ENCODE measurements at places on chromosomes 7 and 10.

GRCh38 chr10:107163076-107163855 lies 1.2 kb downstream of the SORCS1 start:
- DNase-seq, result no peak

DNA sequence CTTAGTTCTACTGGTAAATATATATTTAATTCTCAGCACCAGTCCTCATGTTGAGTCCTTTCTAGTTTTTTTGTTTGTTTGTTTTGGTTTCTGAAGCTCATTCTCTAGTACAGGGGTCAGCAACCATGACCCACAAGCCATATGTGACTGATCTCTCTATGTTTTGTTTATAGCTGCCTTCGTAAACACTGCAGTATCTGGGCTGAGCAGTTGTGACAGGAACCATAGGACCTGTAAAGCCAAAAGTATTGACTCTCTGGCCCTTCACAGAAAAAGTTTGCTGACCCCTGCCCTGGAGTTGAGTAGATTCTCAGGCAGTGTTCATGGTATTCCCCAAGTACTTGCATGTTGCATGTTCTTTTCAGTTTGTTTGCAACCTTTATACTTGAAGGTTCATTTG lies 20.8 kb downstream of the NET1 start:
- no peak for DNase-seq

- DNase-seq, result no peak
These were observed 7.0 kb upstream of the PPP1R35 start for GRCh38 chr7:100443096-100443840.

DNA sequence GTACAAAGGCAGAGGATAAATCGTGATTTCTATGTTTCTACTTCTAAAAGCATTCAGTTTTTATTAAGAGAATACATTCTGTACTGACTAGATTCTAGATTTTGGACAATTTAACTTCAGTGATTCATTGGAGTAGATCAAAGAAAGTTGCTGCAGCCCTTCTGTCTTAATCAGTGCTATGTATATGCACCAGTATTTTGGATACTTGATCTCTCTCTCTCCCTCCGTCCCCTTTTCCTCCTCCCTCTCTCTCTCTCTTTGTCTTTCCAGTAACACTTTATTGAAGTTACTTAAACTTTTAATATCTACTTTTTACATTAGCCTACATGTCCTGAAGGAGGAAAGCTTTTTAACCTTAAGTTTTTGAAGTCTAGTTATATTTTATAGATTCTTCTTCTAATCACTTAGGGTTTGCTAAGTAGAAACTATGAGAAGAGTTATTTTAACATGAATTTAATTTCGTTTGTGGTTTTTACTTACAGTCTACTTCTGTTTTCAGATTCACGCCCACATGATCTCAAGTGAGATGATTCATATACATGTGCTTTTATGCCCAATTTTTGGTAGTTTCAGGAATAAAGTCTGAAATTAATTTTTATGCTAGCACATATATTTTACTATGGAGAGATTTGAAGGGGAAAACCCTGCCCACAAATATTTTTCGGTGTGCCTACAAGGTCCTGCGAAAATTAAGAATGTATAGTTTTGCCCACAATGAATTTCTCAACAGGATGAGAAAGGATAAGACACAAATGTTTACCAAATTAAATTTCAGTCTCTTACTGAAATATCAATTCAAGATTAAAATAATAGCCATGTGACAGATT lies 9.1 kb downstream of the MDFIC start:
- no peak for DNase-seq

- peak; percentile 43 for DNase-seq
These were observed 119.7 kb downstream of the ABLIM1 start for GRCh38 chr10:114538181-114538906.

DNA sequence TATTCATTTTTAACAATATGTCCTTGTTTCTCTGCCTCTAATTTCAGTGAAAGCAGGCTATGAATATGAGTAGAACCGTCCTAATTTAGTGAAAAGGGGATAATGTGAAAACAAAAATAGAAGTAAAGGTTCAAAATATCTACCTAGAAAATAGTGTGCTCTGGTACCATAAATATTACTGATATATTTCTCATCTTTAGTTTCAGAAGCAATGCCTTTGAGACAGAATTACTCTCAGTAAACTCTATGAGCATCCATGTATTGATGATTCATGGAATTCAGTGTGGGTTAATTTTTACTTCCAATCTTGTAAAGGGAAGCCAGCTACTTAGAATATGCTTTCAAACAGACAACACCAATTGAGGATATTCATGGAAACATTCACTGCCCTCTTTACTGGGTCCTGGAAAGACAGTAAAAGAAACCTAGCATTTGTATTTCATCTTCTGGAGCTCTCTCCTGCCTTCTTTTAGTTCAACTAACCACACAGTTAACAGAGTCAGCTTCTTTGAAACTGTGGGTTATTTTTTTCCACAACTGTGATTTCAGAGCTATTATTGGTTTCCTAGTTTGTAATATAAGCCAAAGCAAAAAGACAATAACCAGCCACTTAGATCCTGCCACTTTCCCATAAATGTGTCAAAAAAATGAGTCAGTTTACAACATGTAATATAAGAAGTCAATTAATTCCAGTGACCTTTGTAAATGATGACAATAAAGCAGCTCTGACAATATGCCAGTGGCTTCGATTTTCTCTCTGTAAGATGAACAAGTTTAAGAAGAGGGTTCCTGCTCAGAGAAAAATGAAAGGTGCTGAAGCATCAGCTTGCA lies 1.7 kb downstream of the LRRN3 start:
- no peak for DNase-seq

- DNase-seq, result no peak
These were observed 51.3 kb upstream of the PLEKHA1 start for GRCh38 chr10:122323189-122323588.

- DNase-seq, result no peak
These were observed 296.0 kb upstream of the TEX47 start for GRCh38 chr7:89091550-89091949.

DNA sequence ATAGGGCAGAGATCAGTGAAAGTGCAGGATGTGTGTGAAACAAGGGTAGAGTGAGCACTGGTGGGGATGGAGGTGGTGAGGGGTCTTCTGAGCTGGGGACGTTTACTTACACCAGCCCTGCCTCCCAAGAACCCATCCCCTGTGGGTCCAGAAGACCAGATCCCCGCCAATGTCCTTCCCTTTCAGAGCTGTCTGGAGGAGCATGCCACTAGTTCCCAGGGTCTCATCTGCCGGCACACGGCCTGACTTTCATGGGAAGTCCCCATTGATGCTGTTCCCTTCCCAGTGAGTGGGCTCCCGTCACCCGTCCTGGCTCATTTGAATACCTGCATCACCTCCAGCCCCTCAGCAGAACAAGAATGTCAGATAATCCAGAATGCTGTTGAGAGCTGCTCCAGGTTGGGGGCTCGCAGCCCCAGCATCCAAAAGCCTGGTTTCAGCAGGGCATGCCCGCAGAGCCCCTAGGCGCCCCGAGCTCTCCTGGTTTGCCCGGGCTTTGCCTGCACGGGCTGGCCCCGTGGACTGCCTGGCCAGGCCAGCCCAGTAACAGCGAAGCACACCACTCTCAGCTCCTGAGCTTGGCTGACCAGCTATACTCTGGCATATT lies 246.7 kb downstream of the MGMT start:
- no peak for DNase-seq

DNA sequence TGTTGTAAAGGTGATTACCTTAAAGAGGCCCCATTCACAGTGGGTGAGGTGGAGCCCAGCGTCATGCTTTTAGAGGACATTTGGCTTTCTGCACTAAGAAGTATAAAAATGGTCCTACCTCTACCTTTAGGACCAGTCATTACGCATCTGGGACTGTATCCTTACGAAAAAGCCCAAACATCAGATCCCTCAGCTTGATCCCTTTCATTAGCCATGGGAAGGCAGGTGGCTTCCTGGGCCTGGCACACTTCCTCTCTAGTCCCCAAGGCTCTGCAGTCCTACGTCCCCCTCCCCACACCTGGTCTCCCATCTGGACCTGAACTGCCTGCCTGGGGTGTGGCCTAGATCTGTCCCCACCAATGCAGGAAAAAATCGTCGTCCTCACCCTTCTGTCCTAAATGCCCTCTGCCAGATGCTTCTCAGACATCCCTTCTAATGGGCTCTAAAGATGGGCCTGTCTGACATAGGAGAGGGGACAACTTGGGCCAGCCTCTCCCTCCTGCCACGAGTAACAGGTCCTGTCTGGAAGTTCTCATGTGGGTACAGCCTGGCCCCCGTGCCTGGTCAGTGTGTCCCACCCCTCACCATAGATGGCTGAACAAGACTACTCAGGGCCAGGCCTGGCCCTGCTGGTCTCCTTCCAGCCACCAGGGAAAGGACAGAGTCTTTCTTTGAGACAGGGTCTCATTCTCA lies 11.8 kb upstream of the SLC18A3 start:
- DNase-seq, result no peak

DNA sequence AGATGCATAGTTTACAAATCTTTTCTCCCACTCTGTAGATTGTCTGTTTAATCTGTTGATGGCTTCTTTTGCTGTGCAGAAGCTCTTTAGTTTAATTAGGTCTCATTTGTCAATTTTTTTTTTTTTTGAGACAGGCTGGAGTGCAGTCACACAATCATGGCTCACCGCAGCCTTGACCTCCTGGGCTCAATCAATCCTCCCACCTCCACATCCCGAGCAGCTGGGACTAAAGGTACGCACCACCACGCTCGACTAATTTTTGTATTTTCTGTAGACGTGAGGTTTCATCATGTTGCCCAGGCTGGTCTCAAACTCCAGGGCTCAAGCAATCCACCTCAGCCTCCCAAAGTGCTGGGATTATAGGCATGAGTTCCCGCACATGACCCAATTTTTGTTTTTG lies 1655.8 kb downstream of the REEP3 start:
- DNase-seq, result no peak

GRCh38 chr7:151399906-151400305 lies 9.9 kb downstream of the WDR86 start:
- DNase-seq, result no peak

- peak; percentile 62 for DNase-seq
These were observed 8.3 kb downstream of the PCBD1 start for GRCh38 chr10:70880077-70880534.

GRCh38 chr10:31927884-31928548 lies 615 bp downstream of the ARHGAP12 start:
- DNase-seq, result peak; percentile 28

- no peak for DNase-seq
These were observed 770.2 kb downstream of the GRID1 start for GRCh38 chr10:85596389-85596788.

DNA sequence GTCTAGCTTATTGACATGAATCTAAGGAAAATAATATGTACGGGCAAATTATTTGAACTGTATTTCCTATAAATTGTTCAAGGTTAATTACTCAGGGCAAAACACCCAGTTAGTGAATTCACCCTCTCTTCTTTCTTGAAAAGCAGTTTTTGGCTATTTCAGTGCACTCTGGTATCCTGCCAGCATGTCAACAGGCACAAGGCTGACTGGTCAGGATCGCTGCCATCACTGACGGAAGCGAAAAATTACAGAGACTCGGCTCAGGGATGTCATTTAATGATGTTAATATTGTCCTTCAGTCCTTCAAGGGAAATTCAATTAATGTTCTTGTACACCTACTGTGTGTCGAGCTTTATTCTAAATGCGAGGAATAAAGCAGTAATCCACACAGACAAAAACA lies 28.3 kb upstream of the OLAH start:
- no peak for DNase-seq

DNA sequence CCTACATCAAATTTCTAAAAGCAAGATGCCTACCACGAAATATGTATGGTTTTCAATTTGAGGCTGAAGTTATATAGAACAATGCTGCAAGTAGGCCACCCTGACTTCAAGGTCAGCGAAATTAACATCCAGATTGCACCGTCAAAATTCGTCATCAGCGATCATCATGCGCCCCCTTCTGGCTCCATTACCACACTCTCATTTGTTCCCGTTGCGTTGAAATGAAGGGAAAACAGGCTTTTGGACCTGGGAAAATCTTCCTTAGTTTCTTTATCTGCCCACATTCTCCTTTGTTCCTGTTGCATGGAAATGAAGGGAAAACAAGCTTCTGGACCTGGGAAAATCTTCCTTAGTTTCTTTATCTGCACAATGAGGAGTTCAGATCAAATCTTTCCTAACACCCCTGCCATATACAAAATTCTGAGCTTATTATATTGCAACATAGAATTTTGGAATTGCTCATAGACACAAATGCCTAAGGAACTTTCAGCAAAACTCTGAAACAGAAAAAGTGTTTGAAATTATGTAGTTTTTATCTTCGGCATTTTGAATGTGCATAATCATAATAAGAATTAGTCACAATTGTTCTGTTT lies 98.2 kb upstream of the PRKCQ start:
- peak; percentile 58 for DNase-seq

Data from stimulated activated CD4-positive, alpha-beta T cell treated with anti-CD3 and anti-CD28 coated beads, Interleukin-12 subunit alpha, Interleukin-12 subunit beta, amount 100 ng/mL, for 4 hours (primary cell).